ENCODE measurements at places on chromosomes 5 and 9. TPM values are rescaled to one million over a fixed set of nuclear protein-coding genes. Genes with fewer than 3 reads are reported as not detected.

- no peak for DNase-seq
Observed at GRCh38 chr9:71721855-71722254, 46.5 kb downstream of the CEMIP2 start.

DNA sequence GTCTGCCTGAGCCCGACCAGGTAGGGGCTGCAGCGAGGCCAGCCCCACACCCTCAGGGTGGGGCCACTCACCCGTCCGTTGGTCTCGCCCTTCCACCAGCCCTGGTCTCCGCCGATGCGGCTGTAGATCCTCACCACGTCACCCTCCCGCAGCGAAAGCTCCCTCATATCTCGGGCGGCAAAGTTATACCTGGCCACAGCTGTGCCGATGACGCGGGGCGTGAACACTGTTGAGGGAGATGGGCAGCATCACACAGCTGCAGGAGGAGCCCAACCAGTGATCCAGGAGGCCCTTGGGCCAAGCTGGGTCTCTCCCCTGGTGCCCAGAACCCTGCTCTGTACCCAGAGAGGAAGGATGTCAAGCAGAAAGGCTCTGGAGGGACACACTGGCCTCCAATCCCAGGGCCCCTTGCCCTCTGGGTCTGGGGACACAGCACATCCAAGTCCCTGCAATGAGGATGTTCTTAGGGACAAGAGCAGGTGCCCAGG lies 30.3 kb upstream of the SARDH start:
- peak; percentile 84 for DNase-seq

GRCh38 chr5:73264631-73265030 lies 91.6 kb downstream of the TMEM174 start:
- no peak for DNase-seq

DNA sequence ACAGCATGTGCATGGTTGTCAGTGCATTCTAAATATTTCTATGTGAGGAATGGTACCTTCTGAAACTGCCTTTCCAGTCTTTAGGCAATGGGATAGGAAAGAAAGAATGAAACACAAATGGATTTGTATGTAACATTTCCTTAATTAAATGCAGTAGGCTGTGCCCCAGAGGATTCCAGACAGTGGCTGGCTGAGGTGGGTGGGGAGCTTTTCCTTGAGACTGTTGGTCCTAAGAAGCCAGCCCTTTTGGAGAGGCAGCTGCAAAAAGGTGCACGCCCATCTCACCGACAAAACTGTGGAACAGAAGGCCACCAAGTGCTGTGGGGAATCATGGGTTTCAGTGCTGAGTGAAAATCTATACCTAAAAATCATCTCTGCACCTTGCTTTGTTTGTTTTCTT lies 6.8 kb upstream of the CKMT2 start:
- no peak for DNase-seq

- DNase-seq = no peak
Observed at GRCh38 chr9:135586601-135587109, 25.1 kb downstream of the PAEP start.

- DNase-seq = no peak
Observed at GRCh38 chr5:22669345-22669744, 183.8 kb downstream of the CDH12 start.

- DNase-seq = no peak
Observed at GRCh38 chr5:76371960-76372322, 31.1 kb upstream of the IQGAP2 start.

DNA sequence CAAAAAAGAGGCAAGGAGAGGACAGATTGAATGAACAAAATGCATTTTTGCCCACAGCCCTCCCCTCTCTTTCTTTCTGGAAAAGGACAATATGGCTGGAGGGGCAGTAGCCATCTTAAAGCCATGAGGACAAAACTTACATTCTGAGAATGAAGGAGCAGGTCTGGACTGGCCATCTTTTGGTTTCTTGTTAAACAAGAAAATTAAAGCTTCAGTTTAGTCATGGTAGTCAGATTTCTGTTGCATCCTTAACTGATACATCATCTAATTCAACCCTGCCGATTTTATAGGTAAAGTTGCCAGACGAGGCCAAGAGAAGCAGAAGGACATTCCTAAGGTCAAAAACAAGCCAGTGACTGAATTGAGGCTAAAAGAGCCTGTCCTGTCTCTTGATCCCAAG lies 31.5 kb upstream of the INSYN2B start:
- DNase-seq = no peak

DNA sequence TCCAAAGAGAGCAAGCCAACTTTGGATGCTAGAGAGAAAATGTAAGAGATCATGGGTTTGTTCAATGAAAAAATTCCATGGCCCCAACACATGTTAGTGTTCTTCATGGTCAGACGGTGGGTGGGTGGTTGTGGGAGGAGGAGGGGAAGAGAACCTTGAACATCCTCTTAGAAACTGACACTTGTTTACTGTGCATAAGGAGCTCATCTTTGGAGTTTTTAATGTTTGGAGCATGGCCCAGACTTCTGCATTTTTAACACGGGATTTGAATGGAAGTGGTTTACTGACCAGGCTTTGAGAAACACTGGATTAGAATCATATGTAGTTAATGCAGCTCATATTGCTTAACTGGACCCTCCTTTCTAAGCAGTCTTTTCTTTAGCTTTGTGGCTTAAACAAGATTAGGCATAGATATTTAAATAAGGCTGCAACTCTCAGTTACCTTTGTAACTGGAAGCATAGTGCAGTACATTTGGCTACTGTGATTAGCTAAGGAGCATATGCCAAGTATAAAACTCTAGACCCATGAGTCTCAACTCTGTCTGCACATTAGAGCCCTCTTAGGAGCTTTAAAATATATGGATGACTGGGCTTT lies 60.1 kb downstream of the FOCAD start:
- DNase-seq = no peak

DNA sequence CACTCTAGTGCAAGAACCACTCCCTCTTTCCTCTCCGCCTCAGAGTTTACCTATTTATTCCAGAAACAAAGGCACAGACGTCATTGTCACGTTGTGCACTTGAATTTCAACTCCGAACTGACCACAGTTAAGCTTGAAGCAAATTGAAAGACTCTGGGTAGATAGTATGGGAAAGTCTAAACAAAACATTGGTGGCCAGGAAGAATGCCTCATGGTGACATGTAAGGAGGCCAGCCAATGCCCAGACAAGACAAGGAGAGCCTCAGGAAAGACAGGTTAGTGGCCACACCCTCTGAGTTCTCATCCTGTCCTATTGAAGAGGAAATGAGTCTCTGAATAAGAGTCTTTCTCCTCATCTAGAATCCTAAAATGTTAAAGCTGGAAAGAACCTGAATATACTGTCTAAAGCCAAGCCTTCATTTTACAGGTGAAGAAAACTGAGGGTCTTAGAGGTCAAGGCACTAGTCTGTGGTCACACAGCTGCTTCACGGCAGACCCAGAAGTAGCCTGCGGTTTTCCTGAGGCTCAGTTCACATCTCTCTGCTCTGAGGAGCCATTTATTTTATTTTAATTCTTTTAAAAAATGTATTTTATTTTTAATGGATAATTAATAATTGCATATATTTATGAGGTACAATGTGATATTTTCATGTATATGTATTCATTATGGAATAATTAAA lies 30.2 kb downstream of the ZFAND5 start:
- DNase-seq = no peak

GRCh38 chr5:174307656-174308271 lies 262.3 kb downstream of the NSG2 start:
- peak; percentile 79 for DNase-seq

- DNase-seq = no peak
Observed at GRCh38 chr5:160175438-160176218, 53.7 kb upstream of the FABP6 start.

GRCh38 chr5:180790020-180790419 lies 12.6 kb downstream of the MGAT1 start:
- DNase-seq = no peak

DNA sequence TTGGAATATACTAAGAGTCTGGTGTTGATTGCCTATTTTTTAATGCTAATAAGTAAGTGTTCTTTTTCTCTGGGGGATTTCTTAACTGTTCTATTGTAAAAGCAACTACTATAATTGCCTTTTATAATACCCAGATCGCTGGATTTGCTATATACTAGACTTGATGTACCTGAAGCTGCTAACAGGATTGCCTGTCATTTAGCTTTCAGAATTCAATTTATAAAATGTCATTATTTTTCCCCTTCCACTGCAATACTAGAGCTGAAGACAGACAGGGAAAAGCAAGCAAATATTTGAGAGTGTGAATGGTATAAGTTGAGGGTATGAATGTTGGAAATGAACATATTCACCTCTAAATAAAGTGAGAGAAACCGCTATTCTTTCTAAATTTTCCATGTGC lies 115.5 kb downstream of the SH3GL2 start:
- DNase-seq = no peak

DNA sequence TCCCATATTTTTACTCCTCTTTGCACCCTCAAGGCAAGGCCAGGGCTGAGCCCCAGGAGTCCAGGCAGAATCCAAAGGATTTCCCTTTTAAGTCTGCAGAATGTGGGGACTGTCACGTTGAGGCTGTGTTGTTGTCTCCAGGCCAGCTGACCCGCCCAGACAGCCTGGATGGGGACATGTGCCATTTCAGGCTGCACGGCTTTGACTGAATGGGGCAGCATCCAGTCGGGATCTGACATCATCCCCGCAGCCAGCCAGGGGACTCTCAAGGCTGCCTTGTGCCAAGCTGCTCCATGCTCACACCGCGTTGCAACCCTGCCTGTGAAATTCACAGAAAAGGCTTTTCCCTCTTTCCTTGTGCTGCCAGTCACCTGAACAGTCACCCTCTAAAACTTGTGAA lies 2.2 kb upstream of the ZNF366 start:
- no peak for DNase-seq

- peak; percentile 33 for DNase-seq
Observed at GRCh38 chr5:140365941-140366340, 5.9 kb downstream of the SLC4A9 start.

- no peak for DNase-seq
Observed at GRCh38 chr9:801399-802071, 40.0 kb upstream of the DMRT1 start.

DNA sequence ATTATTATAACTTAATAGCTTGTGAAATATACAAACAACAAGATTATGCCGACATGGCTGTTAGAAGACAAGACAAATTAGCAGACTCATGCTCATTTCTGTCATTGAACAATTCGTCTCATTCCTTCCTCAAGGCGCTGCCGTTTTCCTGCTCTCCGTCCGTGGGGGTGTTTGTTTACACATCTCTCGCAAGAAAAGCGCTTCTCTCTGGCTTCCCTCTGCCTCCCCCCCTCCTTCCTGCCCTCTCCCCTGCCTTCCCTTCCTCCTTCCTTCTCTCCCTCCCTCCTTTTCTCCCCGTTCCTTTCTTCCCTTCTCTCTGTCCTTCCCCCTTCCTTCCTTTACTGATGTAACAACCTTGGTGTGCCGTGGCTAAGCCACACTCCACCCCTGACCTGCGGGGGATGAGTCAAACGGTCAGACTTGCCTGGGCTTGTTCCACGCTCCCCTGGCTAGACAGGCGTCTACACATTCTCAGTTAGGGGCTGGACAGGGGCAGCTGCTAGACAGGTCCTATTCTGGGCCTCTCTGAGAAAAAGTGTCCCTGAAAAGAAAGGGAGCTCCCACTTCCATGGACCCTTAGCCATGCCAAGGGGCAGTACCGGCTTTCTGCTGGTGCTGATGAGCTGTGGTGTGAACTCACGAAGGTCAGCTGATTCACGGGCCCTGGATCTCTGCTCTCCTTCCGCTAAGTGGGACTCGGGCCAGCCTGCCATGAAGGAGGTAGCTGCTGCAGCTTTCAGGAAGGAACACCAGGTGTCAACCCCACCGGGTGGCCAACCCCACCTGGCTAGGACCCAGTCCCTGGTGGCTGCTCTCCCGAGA lies 32.0 kb upstream of the SPTLC1 start:
- no peak for DNase-seq

DNA sequence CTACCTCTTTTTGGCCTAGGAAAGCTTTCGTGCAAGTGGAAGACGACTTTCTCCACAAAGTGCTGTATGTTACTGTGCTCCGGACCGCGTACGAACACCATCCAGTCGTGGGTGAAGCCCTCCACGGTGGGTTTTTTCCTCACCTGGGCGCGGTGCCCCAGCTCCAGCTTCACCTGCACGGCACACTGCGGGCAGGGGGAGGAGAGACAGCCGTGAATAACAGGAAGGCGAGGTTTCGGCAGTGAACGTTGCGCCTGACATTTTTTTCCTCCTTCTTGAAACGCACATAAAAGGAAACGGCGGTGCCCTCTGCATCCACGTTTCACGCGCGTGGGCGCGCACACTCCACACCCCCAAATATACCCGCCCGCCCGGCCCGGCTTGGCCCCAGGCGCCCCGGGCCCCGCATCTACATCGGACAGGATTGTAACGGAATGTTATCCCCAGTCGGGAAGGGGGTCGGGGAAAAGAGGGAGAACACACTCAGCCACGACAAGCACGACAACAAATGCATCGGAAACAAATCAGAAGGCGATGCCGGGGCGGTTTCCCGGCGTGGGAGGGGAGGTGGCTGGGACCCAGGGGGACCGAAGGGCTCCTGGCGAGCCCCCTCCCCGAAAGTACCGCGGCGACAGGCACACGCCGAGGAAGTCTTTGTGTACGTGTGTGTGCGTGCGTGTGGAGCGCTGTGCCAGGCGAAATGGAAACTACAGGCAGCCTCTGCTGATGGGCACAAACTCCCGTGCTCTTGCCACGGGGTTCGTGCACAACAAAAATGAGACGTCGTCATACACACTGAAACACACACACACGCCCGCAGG lies 1.4 kb downstream of the MLLT3 start:
- peak; percentile 89 for DNase-seq

GRCh38 chr9:37617161-37617560 lies 24.8 kb upstream of the TOMM5 start:
- DNase-seq = no peak

GRCh38 chr5:147248561-147248960 lies 13.7 kb downstream of the STK32A start:
- no peak for DNase-seq

GRCh38 chr5:54080831-54081230 lies 229.5 kb downstream of the ARL15 start:
- DNase-seq = no peak

- no peak for DNase-seq
Observed at GRCh38 chr5:154466671-154467070, 11.4 kb downstream of the HAND1 start.

- DNase-seq = no peak
Observed at GRCh38 chr5:158922263-158922592, 177.5 kb downstream of the EBF1 start.

DNA sequence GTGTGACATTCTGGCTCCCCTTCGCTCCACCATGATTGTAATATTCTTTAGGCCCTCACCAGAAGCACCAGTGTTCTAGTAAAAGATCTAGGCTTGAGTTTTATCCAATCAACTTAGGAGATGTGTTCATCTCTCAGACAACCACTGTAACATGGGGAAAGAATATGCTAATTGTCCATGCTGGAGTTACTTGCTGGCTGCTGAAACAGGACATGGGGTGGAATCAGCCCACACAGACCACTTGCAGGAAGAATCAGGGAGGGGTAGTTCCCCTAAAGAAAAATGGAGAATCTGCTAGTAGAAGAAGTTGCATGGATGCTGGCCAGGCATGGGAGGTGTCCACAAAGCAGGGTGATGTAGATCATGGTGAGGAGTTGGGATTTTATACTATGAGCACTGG lies 86.2 kb downstream of the FEM1C start:
- DNase-seq = no peak

Gene WNK2
- 1.1 TPM for total RNA-seq

Gene STOML2
- total RNA-seq = 95.4 TPM

Gene CSF2
- not detected for total RNA-seq

Gene LEAP2
- total RNA-seq = 1.2 TPM

Gene PSMB7
- total RNA-seq = 114 TPM

Gene PKD2L2
- total RNA-seq = not detected

Gene FNBP1
- total RNA-seq = 39.5 TPM

Gene CENPK
- total RNA-seq = 0.80 TPM

Gene CBY3
- not detected for total RNA-seq

Gene CAMK2A
- not detected for total RNA-seq

Gene PELO
- 36.7 TPM for total RNA-seq

Data from mesenteric fat pad (tissue), 1 donor.